ENCODE measurements at places on chromosomes 3 and 15. TPM values are rescaled to one million over a fixed set of nuclear protein-coding genes. Genes with fewer than 3 reads are reported as not detected.
A peak's percentile ranks its signal among the peaks of the same experiment; 100 is the strongest.

Gene CHRNA7
- total RNA-seq, result 0.37 TPM

Gene C3orf20
- total RNA-seq, result not detected

Gene GPR62
- not detected for total RNA-seq

- no peak for DNase-seq
Measured at GRCh38 chr15:52677593-52678467, 1.4 kb downstream of the ATOSA start.

DNA sequence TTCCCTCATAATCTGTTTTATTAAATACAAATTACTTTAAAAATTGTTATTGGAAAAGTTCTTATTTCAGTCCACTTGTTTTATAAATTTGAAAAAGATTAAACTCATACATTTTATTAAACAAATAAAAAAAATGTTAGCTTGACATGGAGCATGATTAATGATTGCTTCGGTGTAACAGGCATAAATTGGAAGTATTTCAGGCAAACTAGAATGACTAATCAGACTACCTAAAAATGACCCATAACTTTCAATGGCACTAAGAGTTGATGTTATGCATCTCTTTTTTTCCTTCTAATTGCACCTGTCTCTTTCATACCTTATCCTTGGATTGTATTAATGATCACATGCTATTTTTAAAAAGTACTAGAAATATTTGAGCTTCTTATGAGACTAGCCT, 343.3 kb downstream of the ZNF385D start:
- no peak for DNase-seq

DNA sequence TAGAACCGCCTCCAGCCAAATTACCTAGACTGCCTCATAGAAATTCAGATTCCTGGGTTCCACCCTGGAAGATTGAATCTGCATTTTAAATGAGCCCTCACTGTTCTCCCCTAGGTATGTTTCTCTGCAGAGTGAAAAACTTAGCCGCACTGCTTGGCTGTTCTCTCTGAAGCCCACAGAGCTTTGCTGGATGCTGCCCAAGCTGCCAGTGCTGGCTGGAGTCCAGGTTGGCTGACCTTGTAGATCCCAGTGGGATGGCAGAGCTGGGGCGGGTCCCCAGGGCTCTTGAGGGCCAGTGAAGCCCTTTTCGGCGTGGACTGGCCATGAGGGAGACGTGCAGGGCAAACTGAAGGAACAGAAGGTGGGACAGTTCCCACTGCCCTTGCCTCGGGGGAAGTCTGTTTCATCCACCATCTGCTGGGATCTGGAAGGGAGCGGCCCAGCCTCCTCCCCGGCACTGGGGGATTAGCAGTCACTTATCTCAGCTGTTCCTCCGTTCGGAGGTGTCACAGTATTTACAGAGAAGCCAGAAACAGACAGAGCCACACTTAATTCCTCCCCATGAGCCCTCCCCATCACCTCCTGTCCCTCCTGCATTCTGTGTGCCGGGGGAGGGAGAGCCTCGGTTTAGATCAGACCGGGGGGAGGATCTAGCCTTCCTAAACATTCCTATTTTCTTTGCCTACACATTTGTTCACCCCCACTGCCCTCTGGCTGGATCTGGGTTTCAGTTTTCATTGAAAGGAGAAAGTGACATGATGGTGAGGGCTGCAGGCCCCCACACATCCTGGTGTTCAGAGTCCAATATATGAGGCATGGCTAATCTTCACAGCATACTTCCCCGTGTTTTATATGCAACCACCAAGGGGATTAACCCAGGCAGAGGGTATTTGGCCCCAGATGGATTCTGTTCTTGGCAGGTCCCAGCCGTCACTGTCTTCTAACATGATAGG, 4.1 kb upstream of the ACTC1 start:
- DNase-seq, result peak; percentile 92

GRCh38 chr3:12994357-12994606, 78.9 kb downstream of the IQSEC1 start:
- no peak for DNase-seq

Data from osteocyte (in vitro differentiated cells).